ENCODE measurements at places on chromosomes 16 and 17.

DNA sequence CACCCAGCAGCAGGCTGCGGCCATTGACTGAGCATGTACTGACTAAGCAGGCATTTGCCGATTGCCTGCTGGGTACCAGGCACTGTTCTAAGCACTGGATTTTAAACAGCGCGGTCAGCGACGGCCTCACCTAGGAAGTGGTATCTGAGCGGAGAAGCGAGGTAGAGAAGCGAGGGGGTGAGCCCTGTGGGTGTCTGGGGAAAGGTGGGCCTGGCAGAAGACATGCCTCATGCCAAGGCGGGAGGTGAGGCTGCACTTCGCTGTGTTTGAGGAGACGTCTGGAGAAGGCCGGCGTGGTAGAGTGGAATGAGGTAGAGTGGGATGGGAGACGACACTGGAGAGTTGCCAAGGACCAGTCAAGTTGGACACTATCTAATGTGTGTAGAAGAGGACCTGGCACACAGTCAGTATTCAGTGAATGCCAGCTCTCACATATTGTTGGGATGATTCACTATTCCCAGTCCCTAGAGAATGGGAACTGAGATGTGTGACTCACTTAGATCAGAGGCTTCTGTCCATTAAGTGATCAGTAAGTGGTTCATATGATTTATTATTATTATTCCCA is 14.4 kb downstream of the SYCE1L start:
- no peak for DNase-seq

DNA sequence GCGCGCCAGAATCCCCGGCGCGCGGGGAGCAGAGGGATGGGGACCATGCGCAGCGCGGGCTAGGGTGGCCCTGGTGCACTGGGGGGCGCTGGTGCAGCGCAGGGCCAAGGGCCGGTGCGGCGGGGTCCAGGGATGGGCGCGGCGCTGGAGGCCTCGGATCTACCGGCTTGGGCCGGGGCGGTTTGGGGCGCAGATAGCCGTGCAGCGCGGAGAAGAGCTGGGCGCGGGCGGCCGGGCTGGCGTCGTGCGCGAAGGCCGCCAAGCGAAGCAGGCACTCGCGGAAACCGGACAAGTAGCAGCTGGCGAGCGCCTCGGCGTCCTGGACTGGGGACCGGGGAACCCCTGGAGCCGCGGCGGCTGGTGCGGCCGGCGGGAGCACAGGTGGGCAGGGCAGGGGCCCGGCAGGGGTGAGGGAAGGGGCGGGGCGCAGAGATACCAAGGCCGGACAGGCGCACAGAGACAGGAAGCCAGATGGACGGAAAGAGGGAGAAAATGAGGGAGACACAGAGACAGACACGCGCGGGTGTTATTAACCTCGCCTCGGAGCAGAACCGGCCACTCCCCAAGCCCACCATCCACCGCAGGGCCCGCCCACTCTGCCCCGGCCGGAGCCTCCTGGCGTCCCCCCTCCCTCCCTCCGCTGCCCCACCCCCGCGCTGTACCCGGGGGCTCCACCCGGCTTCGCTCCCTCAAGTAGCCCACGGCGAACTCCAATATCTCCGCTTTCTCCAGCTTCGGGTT is 2.1 kb downstream of the HES7 start:
- DNase-seq = no peak

DNA sequence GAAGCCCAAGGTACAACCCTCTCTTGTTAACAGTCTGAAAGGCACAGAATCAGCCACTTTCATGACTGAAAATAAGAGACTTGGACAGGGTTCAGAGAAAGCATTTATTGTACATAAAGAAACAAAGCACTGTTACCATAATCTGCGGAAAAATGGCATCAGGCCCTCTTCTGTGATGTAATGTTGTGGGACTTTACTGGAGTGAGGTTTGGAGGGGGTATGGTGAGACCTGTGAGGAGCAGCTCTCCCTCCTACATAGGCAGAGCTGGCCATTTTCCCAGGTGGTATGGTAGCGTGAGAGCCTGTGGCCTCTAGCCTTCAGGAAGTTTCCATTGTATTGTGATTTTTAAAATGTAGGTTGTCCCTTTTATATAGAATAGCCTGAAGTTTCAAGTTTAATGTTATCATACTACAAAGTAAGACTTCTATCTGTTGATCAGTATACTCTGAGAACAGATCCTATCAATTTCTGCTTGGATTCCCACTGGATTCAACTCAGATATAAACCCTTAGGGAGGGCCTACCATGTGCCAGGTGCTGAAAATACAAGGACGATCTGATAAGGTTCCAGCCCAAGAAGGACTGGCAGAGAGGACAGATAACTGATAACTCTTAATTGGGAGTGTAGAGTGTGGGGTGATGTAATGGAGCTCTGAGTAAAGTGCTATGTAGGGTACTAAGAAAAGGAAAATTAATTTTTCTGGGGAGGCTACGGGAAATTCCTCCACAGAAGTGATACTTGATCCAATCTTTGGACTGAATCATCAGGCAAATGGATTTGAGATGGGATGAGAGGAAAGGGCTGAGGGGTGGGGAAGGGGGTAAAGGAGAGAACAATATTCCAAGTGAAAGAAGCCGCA is 4.1 kb upstream of the YPEL2 start:
- no peak for DNase-seq

- DNase-seq = no peak
Observed at GRCh38 chr17:49830605-49831004, 17.3 kb downstream of the TAC4 start.

DNA sequence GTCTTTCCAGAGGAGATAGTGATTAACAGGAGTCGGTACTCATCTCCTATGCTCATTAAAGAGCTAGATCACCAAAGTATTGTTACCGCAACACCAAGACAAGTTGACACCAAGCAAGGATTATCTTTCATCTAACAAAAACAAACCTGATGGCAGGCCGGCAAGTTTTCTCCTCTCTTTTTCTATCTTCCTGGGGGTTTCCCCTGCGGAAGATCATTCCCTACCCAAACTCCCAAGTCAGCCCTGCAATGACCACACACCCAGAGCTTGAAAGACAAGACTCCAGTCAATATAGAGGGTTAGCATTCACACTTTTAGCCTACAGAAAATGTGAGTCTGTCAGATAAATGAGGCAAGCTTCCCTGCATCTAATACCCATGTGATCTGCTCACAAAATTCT is 312.1 kb downstream of the SOX9 start:
- no peak for DNase-seq

All from NCI-H1436 treated with DMSO at 0.1 percent for 48 hours (cell line).